ENCODE measurements at places on chromosomes 1 and 21. TPM values are rescaled to one million over a fixed set of nuclear protein-coding genes. Genes with fewer than 3 reads are reported as not detected.

DNA sequence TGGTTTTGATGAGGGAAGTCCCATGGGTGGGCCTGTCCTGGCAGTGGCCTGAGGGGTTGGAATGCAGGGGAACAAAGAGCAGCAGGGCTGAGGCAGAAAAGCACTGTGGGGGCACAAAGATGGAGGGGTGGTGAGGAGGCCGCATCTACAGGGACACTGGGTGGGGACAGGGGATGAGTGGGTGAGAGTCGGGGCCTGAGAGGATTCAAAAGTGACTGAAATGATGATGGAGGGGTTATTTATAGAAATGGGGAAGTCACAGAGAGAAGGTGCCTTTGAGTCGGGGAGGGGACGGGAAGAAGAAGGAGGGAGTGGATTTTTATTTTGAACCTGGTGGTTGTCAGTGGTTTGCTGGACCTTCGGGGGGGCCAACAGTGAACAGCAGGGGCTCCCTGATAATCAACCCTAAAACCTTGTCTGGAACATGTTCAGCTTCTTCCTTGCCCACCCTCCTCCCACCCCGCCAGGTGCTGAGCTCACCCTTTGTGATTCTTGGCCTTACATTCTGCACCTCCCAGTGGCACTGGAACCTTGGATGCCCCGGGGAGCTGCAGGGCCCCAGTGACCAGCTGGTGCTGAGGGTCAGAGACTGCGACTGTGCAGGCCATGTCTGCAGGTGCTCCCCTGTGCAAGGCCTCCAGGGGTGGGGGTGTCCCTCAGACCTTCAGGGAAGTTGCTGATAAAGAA lies 42.9 kb downstream of the IER5 start:
- no peak for DNase-seq

GRCh38 chr21:43338951-43339350 lies 88.0 kb downstream of the SIK1 start:
- DNase-seq: no peak

GRCh38 chr1:234874291-234875288 lies 254.0 kb downstream of the TOMM20 start:
- no peak for DNase-seq

DNA sequence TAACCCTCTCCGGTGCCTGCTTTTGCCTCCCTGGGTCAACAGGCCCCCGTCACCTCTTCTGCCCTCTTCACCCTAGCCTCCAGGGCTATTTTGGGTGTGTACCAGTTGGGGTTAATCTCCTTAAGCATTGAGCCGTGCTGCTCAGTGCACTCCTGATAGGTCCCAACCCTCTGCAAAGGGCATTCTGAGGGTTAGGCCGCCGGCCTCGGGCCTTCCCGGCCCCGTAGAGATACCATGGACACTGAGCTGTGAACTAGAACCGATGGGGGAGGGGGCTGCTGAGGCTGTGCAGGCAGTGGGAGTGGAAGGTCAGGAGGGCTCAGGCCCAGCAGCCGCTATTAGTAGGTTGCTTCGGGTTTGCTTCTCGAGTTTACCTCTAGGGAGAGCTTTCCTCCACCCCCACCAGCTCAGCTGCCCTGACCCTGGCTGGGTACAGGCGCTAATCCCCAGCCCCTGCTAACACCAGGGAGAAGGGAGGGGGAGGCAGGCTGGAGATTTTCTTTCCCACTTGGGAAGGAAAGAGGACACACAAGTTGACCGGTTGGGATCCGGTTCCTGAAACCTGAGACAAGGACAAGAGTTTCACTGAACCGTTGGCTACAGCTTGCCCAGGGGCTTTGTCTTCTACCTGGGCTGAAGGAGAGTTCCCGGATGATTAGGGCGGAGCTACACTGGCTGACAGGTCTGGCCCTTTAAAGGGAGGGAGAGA lies 4.8 kb downstream of the LMOD1 start:
- no peak for DNase-seq

GRCh38 chr1:83543222-83543973 lies 455.5 kb downstream of the TTLL7 start:
- DNase-seq: no peak

The CD34 gene
- not detected for total RNA-seq

DNA sequence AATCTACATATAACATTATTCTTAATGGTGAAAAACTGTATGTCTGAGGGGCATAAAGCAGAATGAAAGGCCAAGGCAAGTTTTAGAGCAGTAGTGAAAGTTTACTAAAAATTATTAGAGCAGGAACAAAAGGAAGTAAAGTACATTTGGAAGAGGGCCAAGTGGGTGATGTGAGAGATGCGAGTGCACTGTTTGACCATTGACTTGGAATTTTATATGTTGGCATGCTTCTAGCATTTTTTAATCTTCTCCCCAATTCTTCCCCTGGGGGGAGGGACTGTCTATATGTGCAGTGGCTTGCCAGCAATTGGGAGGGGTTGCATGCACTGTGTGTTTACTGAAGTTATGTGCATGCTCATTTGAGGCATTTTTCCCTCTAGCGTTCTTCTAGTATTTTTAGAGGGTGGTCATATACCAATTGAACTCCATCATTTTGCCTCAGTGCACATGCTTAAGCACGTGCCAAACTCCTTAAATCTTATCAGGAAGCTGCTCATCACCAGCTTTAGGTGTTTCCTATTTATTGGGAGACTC lies 36.1 kb upstream of the SLC5A9 start:
- no peak for DNase-seq

GRCh38 chr1:230067871-230068620 lies 1.0 kb downstream of the GALNT2 start:
- DNase-seq: no peak

DNA sequence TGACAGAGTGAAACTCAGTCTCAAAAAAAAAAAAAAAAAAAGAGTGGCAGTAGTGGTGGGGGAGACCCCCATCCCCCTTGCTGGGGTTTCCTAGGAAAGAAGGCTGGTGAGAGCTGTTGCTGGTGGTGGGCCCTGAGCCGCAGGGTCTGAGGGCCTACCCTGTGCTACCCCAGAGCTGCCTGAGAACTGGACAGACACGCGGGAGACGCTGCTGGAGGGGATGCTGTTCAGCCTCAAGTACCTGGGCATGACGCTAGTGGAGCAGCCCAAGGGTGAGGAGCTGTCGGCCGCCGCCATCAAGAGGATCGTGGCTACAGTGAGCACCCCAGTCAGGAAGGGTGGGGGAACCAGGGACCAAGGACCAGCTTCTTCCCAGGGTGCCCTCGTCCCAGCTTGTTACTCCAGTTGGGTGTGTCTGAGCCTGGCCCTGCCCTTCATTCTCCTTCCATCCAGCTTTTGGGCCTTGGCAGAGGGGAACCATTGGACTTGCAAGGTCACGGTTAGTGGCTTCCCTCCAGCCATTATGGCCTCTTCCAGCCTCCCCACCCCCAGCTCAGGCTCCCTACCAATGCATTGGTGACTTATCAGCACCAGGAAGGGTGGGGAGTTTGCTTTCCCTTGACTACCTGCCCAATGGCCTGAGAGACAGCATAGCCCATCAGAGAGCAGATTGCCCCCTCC lies 10.5 kb downstream of the LDLRAP1 start:
- DNase-seq: no peak

DNA sequence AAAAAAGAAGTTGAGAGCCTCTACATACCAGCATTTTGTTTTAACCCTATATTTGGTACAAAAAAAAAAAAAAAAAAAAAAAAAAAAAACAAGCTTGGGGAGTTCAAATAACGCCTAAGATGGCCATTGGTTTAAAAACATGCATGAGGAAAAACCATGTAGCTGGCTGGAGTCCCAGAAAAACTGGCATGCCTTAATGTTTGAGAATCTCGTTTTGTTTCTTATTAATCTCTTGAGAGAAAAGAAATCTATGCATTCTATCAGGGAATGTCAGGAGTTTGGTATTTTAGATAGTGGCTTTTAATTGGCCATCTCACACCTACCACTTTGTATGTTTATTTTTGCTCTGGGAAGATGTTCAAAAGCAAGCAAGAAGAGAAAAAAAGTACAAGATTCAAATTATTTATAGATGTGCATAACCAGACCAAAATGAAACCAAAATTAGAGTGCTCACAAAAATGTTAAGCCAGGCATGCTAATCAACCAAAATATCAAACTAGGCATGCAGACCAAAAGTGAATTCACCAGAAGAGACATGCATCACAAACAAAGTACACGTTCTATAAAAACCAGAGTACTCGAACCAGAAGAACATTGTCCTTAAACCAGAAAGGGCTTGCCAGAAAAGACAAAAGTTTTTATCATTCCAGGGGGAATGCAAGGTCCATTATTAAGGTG lies 156.6 kb downstream of the AK5 start:
- DNase-seq: no peak

The ASAP3 gene
- total RNA-seq: 7.0 TPM

DNA sequence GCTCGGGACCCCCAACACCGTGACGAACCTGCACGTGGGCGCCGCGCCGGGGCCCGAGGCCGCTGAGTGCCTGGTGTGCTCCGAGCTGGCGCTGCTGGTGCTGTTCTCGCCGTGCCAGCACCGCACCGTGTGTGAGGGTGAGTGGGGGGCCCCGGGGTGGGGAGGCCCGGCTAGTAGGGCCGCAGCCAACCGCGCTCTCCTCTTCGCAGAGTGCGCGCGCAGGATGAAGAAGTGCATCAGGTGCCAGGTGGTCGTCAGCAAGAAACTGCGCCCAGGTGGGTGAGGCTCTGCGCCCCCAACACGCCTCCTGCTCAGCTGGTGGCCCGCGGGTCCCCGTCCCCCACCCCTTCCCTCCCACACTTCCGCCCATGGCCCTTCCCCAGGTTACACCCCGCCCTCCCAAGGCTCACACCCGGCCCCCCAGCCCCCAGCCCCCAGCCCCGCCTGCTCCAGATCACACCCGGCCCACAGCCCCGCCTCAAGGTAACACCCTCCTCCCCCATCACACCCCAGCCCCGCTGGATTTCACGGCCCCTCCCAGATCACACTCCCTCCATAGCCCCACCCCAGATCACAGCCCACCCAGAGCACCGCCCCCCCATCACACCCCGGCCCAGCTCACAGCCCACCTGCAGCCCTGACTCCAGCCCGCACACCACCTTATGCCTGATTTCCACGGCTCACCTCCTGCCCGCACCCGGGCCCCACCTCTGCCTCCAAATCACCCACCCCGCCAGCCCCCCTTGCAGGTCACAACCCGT lies 2.4 kb upstream of the MMP23B start:
- no peak for DNase-seq

DNA sequence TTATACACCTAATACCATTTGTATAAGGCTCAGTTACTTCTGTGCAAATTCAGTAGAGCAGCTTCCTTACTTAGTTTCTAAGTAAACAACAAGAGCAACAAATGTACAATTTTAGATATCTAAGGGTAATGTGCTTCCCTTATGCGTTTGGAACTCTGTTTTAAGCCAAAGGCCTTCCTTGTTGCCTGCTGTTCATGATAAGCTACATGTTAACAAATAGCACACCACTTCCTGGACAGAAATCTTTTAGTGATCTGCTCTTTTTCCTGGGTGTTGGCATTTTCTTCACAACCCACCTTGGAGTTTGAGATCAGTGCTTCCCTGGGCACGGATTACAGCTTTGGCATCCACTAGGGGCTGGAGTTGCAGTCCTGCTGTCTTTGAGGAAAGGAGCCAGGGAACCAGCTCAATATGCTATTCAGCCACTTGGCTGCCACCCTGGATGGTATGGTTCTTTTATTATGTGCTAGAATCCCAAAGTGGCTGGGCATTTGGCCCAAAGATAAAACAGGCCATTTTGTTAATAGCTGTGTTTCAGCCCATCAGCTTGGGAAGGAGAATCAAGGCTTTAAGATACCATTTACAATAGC lies 55.6 kb upstream of the ADAR start:
- peak; percentile 60 for DNase-seq

GRCh38 chr1:115976921-115977498 lies 697 bp downstream of the SLC22A15 start:
- DNase-seq: no peak

The SGIP1 gene
- total RNA-seq: 0.16 TPM

DNA sequence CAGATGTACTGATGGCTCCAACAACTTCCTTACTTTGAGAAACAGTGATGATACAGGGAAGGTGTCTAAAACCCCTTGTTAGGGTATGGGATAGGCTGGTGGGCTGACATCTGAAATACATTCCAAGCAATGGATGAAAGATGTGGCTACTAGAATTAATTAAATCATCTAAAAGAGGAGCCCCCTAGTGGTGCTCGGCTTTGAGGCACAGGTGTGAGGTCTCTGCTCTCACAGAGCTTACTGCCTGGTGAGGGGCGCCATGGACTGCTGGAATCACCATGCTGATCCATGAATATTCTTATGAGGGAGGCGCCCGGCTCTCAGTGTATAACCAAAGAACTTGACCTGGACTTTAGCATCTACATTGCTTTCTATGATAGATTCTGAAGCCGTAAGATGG lies 48.5 kb downstream of the GNG4 start:
- peak; percentile 58 for DNase-seq

DNA sequence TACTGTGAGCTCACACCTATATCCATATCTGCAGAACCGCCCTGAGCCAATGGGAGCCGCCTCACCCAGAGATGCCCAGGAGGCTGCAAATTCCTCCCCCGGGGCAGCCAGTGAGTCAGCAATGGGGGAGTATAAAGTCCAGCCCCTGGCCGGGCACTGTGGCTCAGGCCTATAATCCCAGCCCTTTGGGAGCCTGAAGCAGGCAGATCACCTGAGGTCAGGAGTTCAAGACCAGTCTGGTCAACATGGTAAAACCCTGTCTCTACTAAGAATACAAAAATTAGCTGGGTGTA lies 5.0 kb upstream of the CLCNKB start:
- DNase-seq: no peak

DNA sequence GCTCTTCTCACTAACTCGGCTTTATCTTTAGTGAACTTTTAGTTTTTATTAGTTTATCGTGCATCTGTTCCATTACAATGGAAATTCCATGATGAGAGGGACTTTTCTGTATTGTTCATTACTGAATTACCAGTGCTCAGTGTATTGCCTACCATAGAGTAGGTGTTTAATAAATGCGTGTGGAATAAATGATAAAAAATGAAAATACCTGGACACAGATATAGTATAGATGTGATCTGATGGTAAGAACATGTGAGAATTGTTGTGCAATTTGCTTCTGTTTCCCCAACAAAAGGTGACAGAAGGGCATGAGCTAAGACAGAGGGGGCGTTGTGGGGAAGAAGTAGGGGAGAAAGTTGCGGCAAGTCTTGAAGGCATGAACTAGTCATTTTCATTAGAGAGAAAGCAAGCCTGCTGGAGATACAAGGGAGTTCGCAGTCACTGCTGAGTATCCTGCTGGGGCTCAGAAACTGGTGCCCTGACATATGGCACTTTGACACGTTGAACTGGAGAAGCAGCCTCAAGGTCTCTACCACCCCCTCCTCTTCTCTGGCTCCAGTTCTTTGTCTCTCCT lies 5.6 kb upstream of the COG2 start:
- no peak for DNase-seq

All from SK-MEL-5 (cell line).